Stimulated activated CD8-positive, alpha-beta memory T cell treated with anti-CD3 and anti-CD28 coated beads, Interleukin-2, amount 100 ng/mL, for 1 hour (primary cell): ENCODE measurements at places on chromosomes 5 and 9.

DNA sequence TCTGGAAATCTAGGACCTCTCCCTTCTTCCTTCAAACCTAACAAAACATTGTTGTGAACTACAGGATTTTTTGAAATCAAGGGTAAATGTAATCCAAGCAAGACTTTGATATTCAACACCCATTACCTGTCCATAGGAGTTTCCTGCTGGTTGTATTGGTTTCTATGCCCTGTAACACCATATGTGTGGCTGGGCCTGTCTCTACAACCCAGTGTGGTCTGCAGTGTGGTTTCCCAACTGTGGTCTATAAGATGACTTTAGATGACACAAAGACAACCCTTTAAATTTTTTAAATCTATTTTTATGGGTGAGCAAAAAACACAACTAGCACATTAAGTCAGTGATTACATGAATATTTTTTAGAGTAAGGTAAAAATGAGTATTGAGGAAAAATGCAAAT lies 93.1 kb downstream of the SMIM15 start:
- no peak for DNase-seq

GRCh38 chr9:89519366-89519805 lies 21.5 kb upstream of the SEMA4D start:
- no peak for DNase-seq

DNA sequence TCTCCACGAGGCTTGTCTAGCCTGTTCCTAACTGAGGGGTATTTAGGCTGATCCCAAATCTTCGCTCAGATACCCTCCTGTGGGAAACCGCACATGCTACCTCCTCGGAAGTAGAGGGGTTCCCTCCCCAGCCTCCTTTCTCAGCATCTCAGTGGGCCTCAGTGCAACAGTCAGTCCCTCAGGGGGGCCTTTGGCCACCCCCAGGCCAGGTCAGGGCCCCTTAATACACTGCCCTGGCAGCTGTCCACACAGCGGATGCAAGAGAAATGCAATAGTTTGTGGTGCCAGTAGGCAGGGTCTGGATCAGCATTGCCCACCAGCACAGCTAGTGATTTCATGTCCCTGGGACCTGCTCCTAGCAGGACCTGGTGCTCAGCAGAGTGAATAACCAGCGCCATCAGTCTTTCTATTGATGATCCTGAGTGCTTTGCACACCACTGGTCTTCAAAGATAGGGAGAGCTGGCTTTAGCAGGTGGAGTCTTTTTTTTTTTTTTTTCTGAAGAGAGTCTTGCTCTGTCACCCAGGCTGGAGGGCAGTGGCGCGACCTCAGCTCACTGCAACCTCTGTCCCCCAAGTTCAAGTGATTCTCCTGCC lies 7.5 kb downstream of the PLPP7 start:
- no peak for DNase-seq

GRCh38 chr5:179115307-179115706 lies 55.1 kb downstream of the ZNF354C start:
- no peak for DNase-seq

DNA sequence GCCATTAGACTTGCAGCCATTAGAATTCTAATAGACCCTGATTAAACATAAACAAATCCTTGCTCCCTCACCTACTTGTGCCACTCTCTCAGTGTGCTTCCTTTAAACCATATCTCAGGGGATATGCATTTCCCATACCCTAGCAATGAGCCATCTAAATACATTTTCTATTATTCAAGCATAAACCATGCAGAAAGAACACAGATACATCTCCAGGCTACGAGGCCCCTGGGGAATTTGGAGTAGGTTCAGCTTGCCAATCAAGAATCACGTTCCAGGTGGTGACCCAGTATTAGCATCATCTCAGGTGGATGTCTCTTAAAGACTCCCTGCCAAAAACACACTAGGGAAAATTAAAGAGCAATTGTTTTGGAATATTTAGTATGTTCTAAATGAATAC lies 93.0 kb upstream of the CCL21 start:
- DNase-seq: no peak

DNA sequence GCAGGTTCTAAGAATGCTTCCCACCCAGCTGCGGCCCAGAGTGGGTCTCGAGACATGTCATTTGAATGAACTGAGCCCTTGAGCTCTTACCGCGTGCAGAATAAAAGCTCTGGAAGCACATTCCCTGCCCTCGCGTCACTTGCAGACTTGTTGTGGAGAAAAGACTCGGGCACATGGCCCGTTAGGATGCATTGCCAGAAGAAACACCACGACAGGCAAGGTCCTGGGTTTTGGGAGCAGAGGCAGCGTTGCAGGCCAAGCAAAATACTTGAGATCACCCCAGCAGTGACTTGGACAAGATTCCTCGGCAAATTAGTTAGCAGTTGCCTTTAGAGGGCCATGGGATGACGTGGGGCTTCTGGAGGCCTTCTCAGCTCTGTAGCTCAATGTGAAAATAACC lies 170.8 kb upstream of the MSX2 start:
- no peak for DNase-seq

DNA sequence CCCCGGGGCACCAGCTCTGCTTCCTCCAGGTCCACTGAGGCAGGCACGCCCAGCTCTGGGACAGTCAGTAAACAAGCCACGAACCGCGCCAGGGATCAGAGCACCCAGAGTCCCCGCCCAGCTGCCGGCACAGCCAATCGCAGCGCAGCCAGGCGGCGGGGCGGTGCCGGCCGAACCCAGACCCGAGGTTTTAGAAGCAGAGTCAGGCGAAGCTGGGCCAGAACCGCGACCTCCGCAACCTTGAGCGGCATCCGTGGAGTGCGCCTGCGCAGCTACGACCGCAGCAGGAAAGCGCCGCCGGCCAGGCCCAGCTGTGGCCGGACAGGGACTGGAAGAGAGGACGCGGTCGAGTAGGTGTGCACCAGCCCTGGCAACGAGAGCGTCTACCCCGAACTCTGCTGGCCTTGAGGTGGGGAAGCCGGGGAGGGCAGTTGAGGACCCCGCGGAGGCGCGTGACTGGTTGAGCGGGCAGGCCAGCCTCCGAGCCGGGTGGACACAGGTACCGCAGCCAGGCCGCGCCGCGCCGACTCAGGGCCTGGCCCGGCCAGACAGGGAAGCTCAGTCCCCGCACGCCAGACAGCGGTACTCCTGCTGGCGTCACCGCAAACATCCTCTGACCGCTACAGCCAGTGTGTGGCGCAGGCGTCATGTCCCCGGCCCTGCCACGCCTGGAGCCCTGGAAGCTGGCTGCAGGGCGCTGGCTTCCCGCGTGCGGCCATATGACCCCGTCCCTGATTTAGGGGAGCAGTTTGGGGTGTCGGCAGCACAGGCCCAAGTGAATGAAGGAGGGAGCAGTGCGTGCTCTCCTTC lies at the start of gene CTSL:
CTSL (plus strand) TSS at position 220 of the 810 bp plus-strand sequence. CDS start 1,485 bp downstream, outside the sequence.
- DNase-seq: no peak

- DNase-seq: no peak
These were observed 241.2 kb downstream of the MCTP1 start for GRCh38 chr5:95043648-95044047.

- DNase-seq: no peak
These were observed 21.8 kb downstream of the RNF44 start for GRCh38 chr5:176515396-176515795.

DNA sequence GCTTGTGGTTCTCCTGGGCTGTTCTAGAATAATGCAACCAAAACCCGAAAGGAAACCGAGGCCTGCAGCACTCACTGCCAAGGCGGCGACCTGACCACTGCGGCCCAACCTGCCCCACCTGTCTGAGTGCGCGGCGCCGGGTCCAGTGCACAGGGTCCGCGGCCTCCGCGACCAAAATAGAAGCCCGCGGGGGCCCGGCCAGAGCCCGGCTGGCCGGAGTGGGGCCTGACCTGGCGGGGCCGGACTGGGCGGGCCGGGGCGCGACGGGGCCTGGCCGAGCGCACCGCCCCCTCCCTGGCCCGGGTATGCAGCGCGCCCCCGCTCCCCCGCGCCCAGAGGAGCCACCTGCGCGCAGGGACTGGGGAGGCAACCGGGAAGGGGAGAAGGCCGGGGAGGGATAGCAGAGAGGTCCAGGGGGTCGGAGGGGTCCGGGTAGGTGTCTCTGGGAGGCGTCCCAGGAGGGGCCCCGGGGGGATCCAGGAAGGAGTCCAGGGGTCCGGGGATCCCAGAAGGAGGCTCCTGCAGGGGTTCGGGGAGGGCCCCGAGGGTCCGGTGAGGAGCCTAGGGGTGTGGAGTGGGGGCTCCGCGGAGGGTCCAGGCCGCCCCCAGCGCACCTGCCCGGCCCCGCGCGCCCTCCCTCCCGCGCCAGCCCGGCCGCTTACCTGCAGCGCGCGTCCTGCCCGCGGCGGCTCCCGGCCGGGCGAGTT lies 503 bp downstream of the SEMA4D start:
- no peak for DNase-seq

GRCh38 chr5:7916171-7916804 lies 47.3 kb downstream of the MTRR start:
- no peak for DNase-seq

DNA sequence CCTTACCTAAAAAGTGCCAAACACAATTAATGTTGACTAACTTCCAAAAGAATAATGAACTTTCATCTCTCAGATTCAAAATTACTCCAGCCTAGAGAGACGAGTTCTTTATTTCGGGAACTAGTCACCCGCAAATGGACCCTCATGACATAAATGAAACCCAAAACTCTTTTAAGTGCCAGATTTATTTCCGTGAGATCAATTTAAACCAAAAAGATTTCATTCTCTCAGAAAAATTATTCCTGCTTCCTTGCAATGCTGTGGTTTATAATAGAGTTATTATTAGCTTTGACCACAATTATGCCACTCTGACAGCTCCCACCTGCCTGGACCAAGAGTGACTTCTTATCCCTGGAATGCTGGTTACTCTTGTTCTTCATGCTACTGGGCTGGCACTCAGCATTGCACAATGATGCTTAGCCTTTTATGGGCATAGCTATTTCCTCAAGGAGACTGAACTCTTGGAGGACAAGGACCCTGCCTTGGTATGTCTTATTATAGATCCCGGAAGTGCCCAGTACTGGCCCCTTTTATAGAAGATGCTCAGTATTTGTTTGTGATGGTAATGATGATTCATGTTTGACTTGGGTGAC lies 183.5 kb downstream of the SNX18 start:
- DNase-seq: no peak

GRCh38 chr9:99563364-99563763 lies 258.3 kb upstream of the NR4A3 start:
- no peak for DNase-seq

DNA sequence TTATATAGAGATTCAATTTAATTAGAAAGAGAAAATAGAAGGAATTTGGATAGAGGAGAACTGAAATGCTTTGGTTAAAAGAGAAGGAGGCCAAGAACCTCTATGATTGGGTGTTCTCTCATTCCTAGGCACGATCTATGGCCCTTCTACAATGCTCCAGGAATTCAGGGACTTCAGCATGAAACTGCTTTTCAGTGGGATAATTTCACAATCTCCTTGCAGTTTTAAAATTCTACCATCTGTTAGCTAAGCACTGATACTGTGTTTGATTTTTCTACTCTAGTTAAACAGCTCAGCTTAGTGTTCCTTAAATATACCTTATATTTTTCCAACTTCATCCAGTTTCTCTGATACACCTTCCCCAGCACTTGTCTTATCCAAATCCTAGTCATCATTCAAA lies 141.9 kb downstream of the SSBP2 start:
- no peak for DNase-seq

GRCh38 chr9:135501261-135502167 lies 1.0 kb downstream of the MRPS2 start:
- no peak for DNase-seq

DNA sequence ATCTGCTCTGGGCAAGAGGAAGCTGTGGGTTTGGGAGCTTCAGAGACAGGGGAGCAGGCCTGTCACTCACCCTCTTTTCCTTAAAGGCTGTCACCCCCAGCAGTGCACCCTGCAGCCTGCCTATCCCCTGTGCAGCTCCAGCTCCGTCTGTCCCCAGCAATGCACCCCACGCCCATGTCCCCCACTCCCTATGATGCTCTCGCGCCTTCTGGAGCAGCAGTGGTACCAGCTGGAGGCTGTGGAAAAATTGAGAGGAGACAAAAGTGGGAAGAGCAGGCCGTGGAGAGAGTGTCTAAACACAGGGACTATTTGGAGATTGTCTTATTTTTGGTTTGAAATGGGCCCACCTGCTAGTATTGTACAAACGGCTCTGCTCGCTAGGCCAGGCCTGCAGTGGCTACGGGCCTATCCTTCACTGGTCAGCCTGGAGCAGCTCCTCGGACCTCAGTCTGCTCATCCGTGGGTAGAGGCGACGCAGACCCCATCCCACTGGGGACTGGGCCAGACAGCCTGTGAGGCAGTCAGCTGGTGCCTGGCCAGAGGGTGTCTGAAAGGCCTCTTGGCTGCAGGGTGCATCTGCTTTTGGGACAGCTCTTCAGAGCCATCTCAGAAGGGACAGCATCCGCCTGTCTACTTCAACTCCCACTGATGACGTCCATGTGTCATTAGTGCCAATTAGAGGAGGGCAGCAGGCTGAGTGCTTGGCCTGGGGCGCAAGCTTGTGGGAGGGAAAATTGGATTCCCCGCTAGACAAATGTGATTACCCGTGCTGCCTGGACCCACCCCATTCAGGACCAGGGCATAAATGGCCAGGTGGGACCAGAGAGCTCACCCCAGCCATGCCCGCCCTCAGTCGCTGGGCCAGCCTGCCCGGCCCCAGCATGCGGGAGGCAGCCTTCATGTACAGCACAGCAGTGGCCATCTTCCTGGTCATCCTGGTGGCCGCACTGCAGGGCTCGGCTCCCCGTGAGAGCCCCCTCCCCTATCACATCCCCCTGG lies at the start of gene DBH:
DBH (plus strand) TSS at position 831 of the 999 bp plus-strand sequence; CDS start at position 840, 9 bp downstream.
- DNase-seq: no peak

- DNase-seq: no peak
These were observed 49.9 kb upstream of the GAS1 start for GRCh38 chr9:86997156-86997555.

- DNase-seq: no peak
These were observed 7.8 kb downstream of the ENG start for GRCh38 chr9:127846443-127847177.

DNA sequence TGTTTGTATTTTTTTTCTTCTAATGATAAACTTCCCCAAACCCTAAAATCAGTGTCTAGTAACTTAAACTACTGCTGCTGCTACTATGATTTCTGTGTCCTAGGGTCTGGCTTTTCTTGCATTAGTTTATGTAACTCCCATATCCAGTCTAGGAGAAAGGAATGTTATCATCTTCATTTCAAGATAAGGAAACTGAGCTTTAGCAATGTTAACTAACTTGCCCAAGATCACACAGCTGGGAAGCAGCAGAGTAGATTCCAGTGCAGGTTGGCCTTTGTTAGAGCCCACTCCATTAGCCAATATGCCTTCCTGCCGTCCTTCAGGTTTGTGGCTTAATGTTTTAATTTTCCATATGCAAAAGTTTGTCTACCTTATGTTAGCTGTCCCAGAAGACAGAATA lies 10.4 kb downstream of the TMEM171 start:
- no peak for DNase-seq

GRCh38 chr9:26863074-26863473 lies 29.5 kb downstream of the CAAP1 start:
- DNase-seq: no peak

DNA sequence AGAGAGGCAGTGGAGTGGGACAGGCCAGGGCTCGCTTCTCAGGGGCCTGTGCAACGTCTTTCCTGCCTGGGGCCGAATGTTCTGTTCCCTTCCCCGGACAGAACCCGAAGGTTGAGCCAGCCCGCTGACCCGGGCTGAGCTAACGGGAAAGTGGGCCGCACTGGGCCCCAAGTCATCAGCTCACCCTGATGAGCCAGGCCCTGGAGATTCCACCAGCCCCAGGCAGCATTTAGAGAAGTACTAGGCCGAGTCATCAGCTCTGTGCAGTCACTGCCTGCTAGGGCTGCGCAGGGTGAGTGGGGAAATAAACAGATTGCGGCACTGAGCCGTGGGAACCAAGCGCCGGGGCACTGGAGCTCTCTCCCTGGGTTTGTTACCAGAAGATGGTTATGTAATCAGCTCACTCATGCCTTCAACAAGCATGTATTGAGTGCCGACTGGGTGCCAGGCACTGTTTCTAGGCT lies 29.1 kb upstream of the DUSP1 start:
- no peak for DNase-seq

- no peak for DNase-seq
These were observed 280.8 kb downstream of the AOPEP start for GRCh38 chr9:95007226-95007869.
